ENCODE measurements at places on chromosomes 1 and 21. TPM values are rescaled to one million over a fixed set of nuclear protein-coding genes. Genes with fewer than 3 reads are reported as not detected.

DNA sequence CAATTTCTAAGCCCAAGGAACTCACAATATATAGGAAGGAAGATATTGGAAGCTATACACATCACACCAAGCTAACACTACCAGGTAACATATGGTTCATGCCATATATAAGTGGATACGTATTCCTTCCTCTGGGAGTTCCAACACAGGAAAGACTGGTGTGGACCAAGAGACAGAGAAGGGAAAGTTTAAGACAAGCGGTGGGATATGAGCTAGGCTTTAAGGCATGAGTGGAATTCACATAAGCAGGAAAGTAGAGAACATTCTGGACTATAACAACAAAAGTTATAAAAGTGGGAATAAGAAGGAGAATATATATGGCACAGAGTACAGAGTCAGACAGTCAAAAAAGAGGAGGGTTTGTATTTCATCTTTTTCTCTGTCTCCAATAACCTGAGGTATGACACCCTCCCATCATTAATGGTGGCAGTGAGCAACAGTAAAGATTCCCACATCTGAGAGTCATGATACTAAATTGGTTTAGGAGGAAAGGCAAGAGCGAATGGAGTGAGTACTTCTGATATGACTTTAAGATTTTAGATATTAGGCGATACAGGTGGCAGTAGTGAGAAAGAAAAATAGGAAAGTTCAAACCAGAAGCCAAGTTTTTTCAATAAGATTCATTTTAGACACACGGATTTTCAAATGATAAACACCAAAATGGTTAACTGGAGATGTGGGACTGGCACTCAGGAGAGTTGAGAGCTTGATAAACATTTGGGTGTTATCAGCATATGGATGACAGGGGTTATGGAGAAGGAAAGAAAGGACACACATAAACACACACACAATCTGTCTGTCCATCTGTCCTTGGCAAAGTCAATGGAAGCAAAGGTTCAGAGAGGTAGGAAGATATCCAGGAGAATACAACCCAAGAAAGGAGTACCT is 87.4 kb upstream of the TTC39A start:
- no peak overlapping the region for H3K4me3 ChIP-seq
- no peak for DNase-seq
- no peak overlapping the region for H3K27ac ChIP-seq
- H3K4me1 ChIP-seq, result peaks cover 6% of the 10 kb centered on the region
- H3K36me3 ChIP-seq, result peaks cover 58% of the 10 kb centered on the region

- no peak overlapping the region for H3K4me3 ChIP-seq
- H3K4me1 ChIP-seq, result no peaks in the 10 kb centered on the region
- H3K27me3 ChIP-seq, result no peaks in the 10 kb centered on the region
- no peaks in the 10 kb centered on the region for H3K36me3 ChIP-seq
- no peak for DNase-seq
Observed at GRCh38 chr1:225685476-225686176, 32.7 kb upstream of the ENAH start.

The NBPF3 gene
- total RNA-seq, result 9.4 TPM

The RGSL1 gene
- total RNA-seq, result not detected

GRCh38 chr21:31394309-31394708 is 50.2 kb upstream of the TIAM1 start:
- DNase-seq, result no peak
- no peaks in the 10 kb centered on the region for H3K36me3 ChIP-seq
- no peak overlapping the region for H3K27ac ChIP-seq
- no peaks in the 10 kb centered on the region for H3K4me1 ChIP-seq
- H3K4me3 ChIP-seq, result no peak overlapping the region

DNA sequence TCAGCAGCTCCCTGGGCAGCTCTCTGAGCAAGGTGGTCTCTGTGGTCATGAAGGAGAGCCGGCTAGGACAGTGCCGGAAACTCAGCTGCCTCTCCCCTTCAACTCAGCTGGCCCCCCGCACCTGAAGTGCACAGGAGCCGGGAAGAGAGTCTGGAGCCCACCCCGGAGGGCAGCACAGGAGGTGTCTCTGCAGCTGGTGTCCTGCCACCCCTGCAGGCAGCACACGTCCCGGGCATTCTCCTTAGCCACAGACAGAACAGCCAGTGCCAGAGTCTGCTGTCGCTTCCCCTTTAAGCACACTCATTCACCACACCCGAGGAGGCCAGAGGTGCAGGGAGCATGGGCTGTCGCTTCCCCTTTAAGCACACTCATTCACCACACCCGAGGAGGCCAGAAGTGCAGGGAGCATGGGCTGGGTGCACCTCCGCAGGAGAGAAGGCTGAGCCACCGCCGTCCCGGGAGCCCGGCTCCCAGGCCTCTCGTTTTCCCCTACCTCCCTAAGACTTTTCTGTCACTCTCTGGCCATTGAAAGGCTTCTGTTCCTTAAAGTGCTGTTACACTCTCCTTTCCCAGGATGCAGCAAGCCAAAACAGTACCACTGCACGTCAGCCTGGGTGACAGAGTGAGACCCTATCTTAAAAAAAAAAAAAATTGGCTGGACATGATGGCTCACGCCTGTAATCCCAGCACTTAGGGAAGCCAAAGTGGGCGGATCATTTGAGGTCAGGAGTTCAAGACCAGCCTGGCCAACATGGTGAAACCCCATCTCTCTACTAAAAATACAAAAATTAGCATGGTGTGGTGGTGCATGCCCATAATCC is 16.9 kb upstream of the SAMD11 start:
- H3K4me1 ChIP-seq, result peaks cover 28% of the 10 kb centered on the region
- H3K36me3 ChIP-seq, result no peaks in the 10 kb centered on the region
- no peak for DNase-seq
- no peaks in the 10 kb centered on the region for H3K27me3 ChIP-seq
- no peak overlapping the region for H3K4me3 ChIP-seq

DNA sequence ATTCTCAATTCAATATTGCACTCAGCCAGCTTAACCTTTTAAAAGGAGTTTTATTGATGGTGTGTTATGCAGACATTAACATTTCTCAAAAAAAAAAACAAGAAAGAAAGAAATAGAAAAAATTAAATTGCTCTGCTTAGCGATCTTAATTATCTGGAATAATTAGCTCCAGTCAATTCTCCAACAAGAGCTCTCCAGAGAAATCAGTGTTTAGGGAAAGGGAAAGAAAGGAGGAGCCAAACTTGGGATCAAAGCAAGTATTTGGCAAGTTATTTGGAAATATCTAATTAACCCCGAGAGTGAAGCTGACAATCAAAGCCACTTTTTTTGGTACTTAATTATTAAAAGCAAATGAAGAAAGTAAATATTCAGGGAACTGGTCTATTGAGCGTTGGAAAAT is 60.7 kb upstream of the CAMK1G start:
- no peak overlapping the region for H3K4me3 ChIP-seq
- no peak for DNase-seq
- no peaks in the 10 kb centered on the region for H3K36me3 ChIP-seq
- no peaks in the 10 kb centered on the region for H3K4me1 ChIP-seq

The CD1E gene
- 5.7 TPM for total RNA-seq
